NCI-H2081 (cell line): ENCODE measurements at places on chromosomes 4 and X.
A peak's percentile ranks its signal among the peaks of the same experiment; 100 is the strongest.

DNA sequence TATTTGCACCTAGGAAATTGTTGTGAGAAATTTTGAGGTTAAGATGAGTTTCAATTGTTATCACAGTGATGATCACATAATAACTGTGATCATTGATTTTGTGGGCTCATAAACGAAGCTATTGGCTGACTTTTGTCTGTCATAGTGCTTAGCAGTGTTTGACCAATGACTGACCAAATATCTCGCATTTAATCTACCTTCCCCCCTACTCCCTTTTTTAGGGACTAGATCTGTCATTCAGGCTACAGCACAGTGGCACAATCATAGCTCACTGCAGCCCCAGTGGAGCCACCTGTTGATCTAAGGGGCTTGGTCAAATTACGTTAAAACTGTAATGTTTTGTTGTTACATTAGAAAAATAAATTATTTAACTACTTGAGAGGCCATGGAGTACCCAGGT lies 1.5 kb downstream of the FUNDC2 start:
- DNase-seq, result no peak

GRCh38 chr4:65880594-65880993 lies 210.3 kb upstream of the EPHA5 start:
- no peak for DNase-seq

DNA sequence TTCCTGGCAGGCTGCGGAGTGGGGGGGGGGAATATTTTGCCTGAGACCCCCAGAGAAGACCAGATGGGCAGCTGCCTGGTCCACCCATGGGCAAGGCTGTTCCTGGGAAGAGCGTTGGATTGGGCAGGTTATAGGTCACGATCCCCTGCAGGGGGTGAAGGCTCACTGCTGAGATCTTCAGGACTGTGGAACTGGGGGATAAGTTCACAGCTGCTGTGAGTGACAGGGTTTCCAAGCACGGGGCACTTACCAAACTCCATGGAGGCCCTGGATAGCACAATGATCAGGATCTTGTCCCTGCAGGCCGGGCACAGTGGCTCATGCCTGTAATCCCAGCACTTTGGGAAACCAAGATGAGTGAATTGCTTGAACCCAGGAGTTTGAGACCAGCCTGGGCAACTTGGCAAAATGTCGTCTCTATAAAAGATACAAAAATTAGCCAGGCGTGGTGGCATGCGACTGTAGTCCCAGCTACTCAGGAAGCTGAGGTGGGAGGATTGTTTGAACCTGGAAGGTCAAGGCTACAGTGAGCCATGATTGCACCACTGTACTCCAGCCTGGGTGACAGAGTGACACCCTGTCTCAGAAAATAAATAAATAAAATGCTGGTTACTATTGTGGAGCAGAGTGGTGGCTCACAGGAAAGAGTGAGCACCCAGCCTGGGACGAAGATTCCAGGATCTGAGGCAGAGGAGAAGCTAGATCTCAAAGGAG lies 68.0 kb upstream of the HELT start:
- DNase-seq, result no peak

DNA sequence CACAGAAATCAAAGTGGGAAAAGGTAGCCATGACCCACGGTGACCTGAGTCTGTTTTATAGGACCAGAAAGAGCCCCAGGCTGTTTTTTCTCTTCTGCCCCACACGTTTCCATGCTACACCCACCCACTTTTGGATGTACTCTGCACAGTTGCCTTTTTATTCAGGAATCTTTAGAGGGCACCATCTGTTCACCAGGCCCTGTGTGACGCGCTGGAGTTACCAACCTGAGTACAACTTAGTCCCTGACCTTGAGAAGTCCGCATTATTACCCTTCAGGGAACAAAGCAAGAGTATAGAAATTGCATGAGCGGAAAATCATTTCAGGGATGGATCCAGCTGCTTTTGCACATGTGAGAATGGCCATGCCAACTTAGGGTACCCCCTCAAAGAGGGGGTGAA lies 207.8 kb upstream of the GATB start:
- no peak for DNase-seq

- peak; percentile 54 for DNase-seq
These were observed 64.5 kb downstream of the GPRIN3 start for GRCh38 chr4:89242864-89243732.

DNA sequence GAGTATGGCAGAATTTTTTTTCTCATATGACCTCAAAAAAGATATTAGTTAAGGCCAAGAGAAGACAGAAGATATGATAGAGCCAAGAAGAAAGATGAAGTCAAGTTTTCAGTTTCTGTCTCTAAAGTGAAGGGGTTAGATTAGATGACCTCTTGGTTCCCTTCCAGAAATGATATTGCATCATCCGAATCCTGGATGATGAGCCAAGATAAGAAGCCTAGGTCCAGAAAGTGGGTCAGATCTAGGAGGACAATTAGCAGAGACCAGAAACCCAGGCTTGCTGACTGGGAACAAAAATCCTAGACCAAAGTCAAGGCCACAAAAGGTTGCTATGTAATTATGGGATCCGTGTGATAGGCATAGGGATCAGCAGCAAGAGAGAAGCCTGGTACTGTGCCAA lies 20.2 kb downstream of the SATL1 start:
- no peak for DNase-seq

DNA sequence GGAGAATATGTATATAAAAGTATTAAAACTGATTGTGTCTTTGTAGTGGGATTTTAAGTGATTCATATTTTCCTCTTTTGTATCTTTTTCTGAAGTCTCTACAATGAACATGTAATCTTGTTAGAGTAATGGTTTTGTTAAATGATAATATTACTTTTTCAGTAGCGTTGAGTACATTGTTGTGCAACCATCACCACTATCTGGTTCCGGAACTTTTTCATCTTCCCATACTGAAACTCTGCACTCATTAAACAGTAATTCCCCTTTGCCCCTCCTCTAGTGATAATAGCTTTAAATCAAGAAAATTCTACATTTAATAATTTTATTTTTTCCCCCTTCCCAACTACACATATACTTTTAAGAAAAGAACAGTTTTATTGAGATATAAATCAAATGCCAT lies 23.3 kb downstream of the SHROOM3 start:
- no peak for DNase-seq

- no peak for DNase-seq
These were observed 8.8 kb downstream of the DDX53 start for GRCh38 chrX:23008431-23009099.

DNA sequence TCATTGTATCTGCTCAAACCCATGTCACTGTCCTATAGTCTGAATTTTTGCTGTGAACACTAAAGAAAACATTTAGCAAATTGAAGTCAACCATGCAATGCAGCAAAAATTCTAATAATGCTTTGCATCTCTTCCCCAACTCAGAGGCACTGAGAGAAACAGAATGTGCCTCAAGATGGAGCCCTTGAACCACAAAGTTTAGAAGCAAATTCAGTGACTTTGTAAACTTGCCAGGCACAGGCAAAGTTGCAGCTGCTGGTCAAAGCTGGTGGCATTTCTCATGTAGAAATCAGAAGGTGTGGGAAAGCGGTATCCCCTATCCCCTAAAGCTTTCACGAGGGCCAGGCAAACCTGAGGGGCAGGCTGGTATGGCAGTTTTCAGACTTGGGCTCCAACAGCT lies 121.7 kb upstream of the DIPK2B start:
- peak; percentile 50 for DNase-seq

DNA sequence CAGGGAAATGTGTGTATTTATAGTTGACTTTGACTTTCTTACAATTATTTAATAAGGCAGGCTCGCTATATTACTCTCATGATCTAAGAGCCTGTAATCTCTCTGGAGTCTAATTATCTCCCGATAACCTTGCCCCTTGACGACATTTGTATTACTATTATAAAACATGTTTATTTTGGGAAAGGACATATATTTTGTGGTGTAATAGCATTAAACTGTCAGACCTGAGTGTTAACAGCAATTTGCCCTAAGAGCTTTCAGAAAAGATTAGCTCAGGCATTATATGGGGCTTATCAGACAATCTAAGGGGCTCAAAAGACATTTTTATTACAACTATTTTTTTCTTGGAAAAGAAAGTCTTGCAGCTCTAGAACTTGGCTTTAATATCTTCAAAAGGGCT lies 427.9 kb upstream of the SLIT2 start:
- peak; percentile 15 for DNase-seq

DNA sequence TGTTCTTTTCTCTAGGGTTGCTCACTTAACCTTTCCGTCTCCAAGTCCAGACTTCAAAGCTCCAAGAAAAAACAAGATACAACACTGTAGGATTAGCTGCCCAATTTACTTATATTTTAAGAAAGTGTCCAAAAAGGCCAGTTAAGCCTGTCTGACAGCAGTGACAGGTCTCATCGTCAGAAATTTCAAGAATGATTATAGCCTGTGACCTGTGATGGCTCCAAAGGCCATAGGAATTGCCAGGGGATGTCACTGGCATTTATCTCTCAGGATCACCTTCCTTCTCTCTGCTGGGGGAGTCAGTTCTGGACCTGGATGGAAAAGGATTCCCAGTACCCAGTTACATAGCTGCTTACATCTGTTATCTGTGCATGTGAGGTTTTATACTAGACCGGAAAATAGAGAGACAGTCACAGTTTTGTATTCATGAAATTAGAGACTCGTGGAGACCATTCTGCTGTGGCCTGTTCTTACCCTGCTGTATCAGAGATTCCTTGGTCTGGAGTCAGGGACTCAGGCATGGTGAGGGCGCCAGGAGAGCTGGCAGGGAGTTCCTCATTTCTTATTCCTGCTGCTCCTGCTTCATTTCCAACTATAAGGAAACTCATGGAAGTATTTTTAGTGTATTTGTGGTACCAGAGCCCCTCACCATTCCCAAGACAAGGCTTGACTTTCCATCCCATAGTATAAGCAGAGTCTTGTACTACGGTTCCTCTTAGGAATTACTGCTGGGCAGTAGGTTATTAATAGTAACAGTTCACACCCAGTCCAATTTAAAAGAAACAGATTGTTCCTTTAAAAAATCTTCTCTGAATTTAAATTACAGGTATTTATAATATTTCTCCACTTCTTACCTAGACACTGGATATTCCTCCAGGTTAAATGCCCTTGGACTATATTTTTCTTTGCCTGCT lies 220.8 kb downstream of the SHROOM3 start:
- DNase-seq, result no peak

GRCh38 chrX:121191779-121192178 lies 144.4 kb downstream of the GLUD2 start:
- DNase-seq, result no peak

DNA sequence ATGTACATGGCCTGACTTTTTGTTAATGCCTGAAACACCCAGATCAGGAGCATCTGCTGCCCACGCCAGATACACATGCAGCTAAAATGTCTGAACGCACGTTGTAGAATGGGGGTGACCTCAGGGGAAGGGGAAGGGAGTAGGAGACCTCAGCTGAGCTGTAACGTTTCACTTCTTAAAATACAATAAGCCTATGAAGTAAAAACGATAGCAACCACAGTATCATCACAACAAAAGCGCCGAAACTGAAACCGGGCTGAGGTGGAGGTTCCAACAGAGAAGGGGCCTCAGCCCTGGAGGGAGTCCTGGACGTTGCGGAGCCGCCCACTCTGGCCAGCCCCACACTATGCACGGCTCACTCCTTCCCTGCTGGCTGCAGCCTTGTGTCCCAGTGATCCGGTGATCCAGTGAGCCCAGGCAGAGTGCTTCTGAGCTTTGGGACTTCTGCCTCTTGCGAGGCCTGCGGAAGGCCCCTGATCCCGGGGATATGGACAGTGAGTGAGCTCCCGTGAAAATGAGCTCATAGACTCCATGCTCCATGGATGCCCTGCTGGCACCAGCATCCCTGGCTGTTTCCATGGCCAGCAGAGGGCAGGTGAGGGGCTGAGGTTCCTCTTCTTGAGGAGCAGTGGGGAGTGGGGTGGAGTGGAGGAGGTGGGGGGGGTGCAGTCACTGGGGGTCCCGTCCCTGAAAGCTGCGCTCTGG lies 52.0 kb downstream of the HMX1 start:
- no peak for DNase-seq

DNA sequence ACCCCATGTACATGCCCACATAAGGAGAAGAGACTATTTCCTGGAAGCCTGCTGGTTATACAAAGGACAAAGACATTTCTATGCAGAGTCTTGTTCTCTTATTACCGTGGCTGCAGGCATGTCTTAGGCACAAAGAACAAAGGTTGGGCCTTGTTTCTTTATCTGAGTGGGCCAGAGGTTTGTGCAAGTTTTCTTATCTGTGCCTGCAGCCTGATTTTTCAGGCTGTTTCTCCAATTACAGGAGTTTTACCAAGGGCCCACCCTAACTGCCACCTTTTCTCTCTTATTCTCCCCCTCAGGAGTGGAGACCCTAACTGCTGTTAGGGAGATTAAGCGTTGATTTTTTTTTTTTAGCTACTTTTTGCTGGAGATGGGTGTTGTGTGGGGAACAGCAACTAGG lies 3.5 kb downstream of the TENT5D start:
- no peak for DNase-seq

GRCh38 chrX:57445076-57445475 lies 146.7 kb upstream of the ZXDB start:
- no peak for DNase-seq

GRCh38 chr4:89754531-89754930 lies 82.4 kb downstream of the SNCA start:
- DNase-seq, result no peak

DNA sequence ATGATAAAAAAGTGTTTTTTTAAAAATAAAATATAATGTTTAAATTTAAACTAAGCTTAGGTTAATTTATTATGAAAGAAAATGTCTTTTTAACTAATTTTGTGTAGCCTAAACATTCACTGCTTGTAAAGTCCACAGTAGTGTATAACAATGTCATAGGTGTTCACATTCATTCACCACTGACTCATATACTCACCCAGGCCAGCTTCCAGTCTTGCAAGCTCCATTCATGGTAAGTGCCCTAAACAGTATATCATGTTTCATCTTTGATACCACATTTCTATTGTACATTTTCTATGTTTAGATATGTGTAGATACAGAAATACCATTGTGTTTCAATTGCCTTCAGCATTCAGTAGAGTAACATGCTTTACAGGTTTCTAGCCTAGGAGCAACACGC lies 530.3 kb downstream of the EPHA5 start:
- DNase-seq, result no peak

GRCh38 chrX:120732461-120732860 lies 102.6 kb upstream of the C1GALT1C1 start:
- no peak for DNase-seq

DNA sequence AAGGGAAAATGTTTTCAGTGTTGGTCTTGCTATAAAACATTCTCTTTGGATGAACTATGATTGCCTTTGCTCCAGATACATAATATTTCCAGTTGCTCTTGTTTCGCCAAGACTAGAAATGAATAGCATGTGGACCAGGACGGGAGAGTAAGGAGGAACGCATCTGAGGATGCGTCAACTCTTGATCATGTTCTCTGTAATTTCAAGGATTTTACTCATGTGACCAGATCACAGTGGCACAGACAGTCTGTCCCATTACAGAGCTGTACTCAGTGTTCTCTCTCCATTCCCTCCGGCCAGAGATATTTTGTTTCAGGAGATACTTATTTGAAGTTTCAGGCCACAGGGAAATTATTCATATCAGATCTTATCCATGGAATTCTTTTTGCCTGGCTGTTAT lies 266.6 kb downstream of the MID1IP1 start:
- no peak for DNase-seq

- DNase-seq, result no peak
These were observed 84.9 kb downstream of the CBLL2 start for GRCh38 chrX:22357621-22358020.
